RWPE2 (cell line): ENCODE measurements at places on chromosomes 2 and 18.

DNA sequence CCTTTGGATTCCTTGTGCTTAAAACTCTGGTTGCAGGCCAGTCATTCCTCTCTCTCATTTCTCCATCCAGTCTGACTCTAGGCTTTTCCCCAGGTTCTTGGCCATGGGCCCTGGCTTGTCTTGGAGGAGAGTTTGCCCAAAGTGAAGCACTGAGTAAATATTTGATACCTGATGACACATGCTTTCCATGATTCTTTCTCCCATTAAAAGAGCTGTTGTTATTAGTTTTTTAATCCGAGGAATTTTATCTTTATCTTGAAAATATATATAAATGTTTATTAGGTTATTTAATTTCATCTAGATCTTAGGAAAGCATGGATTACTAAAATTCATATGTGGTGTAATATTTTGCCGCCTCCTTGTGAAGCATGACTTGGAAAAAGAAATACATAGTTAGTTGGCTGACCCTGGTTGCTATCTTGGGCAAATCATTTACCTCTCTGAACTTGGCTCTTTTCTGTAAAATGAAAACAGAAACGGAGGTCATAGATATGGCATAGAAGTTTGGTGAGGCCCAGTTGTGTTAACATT is 650.1 kb downstream of the SLC4A3 start:
- H3K4me3 ChIP-seq = no peak overlapping the region
- H3K36me3 ChIP-seq = no peaks in the 10 kb centered on the region
- no peaks in the 10 kb centered on the region for H3K27me3 ChIP-seq
- H3K27ac ChIP-seq = peak overlapping the region; percentile 97
- DNase-seq = peak; percentile 71

DNA sequence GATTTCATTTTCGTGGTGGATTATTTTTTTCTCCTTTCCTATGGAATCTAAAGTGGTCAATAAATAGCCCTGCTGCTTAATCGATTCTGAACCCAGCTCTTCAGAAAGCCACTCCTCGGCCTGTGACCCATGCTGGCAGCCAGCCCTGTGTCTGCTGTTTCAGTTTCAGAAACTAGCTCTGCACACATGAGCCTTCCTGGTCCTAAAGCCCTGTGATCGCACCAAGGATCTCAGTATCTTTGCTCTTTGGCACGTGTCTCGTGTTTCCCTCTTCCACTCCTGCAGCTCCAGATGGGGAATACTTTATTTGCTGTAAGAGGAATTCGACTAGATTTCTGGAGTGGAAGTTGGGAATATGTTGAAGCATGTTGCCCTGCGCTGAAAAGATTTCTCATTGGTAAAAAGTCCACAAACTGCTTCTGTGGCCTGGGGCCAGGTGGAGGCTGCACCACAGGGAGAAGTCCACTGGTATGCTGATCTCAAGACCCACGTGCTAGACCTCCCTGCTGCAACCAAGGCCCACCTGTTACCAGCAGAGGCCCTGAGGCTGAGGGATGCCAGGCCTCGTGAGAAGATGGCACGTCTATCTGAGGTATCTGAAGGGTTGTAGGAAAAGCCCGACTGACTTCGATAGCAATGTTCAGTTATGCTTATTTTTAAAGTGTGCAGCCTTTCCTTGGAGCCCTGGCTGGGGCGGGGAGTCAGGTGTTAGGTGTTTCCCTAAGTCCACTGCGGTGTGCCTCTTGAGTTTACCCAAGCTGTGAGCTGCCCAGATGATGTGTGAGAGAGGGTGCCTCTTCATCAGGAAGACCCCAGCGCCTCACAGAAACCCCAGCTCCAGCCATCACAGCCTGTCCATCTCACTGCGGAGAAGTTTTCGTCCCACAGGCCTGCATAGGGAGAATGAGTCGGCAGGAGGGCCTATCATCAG is 33.6 kb upstream of the CELF4 start:
- no peaks in the 10 kb centered on the region for H3K36me3 ChIP-seq
- no peak overlapping the region for H3K27ac ChIP-seq
- H3K4me3 ChIP-seq = no peak overlapping the region
- no peaks in the 10 kb centered on the region for H3K4me1 ChIP-seq

GRCh38 chr2:217980036-217980435 is 22.8 kb downstream of the TNS1 start:
- H3K4me3 ChIP-seq = no peak overlapping the region
- peaks cover 10% of the 10 kb centered on the region for H3K4me1 ChIP-seq
- H3K36me3 ChIP-seq = no peaks in the 10 kb centered on the region
- H3K27me3 ChIP-seq = no peaks in the 10 kb centered on the region
- H3K27ac ChIP-seq = no peak overlapping the region

- no peak overlapping the region for H3K27ac ChIP-seq
- H3K4me3 ChIP-seq = no peak overlapping the region
- H3K27me3 ChIP-seq = no peaks in the 10 kb centered on the region
- no peaks in the 10 kb centered on the region for H3K4me1 ChIP-seq
- no peak for DNase-seq
These were observed 631.7 kb downstream of the LRP1B start for GRCh38 chr2:141499123-141499522.

DNA sequence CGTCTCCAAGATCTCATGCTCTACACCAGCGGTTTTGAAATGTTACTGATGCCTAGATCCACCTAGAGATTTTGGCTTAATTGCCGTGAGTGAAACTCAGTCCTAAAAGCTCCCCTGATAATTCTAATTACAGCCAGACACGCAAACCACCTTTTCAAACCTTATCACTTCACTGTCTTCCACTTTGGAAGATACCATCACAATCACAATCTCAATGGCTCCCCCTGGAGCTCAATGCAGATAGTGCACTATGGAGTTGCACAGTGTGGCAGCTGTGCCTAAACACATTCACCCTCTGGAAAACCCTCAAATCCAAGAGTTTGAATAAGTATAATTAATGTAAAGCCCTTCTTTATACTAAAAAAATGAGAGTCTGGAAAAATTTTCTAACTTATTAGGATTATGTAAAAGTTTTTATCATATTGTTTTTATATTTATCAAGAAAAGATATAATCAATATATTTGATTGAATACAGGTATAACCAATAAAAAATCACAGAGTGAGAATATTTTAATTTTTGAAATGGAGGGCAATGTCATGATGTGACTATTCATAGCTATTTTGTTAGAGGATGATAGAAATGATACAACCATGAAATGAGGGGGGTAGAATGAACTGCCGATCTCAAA is 102.9 kb upstream of the SLC8A1 start:
- no peaks in the 10 kb centered on the region for H3K36me3 ChIP-seq
- no peaks in the 10 kb centered on the region for H3K4me1 ChIP-seq
- no peak for DNase-seq
- H3K27me3 ChIP-seq = no peaks in the 10 kb centered on the region

- no peak overlapping the region for H3K27ac ChIP-seq
- no peak for DNase-seq
- H3K4me3 ChIP-seq = no peak overlapping the region
- no peaks in the 10 kb centered on the region for H3K27me3 ChIP-seq
- H3K4me1 ChIP-seq = no peaks in the 10 kb centered on the region
- no peaks in the 10 kb centered on the region for H3K36me3 ChIP-seq
These were observed 1.9 kb upstream of the CD226 start for GRCh38 chr18:69949538-69949936.

- no peaks in the 10 kb centered on the region for H3K36me3 ChIP-seq
- H3K27me3 ChIP-seq = no peaks in the 10 kb centered on the region
- no peaks in the 10 kb centered on the region for H3K4me1 ChIP-seq
- H3K27ac ChIP-seq = no peak overlapping the region
- DNase-seq = no peak
These were observed 80.4 kb downstream of the EPB41L3 start for GRCh38 chr18:5463390-5463789.

DNA sequence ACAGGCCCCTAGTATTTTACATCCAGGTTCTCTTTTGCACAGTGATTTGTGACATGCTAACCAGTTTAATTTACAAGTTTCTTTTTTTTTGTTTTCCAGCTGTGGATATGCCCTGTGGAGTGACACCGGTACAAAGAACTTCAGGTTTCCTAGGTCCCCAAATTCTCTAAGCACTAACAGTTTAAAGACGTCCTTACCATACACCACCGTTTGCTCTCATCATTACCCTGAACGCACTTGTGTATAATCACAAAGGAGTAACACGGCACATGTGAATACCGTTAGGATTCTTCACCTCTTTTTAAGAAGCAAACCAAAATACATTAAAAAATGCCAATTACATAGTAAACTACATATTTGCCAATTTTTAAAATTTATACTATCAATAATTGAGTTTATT is 853 bp downstream of the LANCL1 start:
- peaks cover 4% of the 10 kb centered on the region for H3K4me1 ChIP-seq
- no peaks in the 10 kb centered on the region for H3K27me3 ChIP-seq
- H3K36me3 ChIP-seq = peaks cover 31% of the 10 kb centered on the region
- peak overlapping the region; percentile 63 for H3K4me3 ChIP-seq
- DNase-seq = no peak

- no peaks in the 10 kb centered on the region for H3K36me3 ChIP-seq
- no peak overlapping the region for H3K27ac ChIP-seq
- no peaks in the 10 kb centered on the region for H3K27me3 ChIP-seq
- peaks cover 3% of the 10 kb centered on the region for H3K4me1 ChIP-seq
- no peak overlapping the region for H3K4me3 ChIP-seq
These were observed 346.8 kb downstream of the CYP26B1 start for GRCh38 chr2:71800851-71801250.

DNA sequence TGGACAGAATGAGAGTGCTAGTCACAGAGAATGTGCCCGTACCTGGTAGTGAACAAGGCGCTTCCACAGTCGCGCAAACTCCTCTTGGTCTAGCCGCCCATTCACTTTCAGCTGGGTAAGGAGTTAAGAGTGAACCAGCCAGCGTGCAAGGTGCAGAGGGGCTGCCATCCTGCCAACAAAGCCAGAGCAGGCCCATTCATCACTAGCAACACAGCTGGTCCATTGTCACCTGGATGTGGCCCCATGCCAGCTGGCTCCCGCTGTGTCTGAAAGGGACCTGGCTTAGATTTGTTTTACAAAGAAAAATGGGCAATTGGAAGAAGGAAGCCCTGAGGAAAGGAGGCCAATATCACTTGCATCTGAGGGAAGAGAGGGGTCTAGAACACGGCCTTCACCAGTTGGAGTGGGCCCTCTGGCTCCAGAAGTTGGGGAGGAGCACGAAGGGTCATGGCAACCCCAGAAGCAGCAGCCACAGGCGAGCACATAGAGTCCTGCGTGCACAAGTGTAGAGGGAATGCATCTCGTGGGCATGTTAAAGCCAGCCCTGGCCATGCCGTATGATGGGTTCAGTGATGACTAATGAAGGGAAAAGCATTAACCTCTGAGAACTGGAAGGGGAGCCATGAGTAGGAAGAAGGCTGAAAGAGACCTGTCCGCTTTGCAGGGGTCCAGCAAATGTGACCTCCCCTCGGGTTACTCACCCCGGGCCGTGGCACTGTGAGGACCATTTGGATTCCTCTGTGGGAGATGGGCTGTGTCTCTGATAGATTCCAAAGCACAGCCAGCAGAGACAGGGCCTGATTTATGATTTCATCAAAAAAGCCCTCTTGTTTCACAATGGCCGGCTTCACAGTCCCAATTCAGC is 70.6 kb downstream of the CAPN13 start:
- no peaks in the 10 kb centered on the region for H3K36me3 ChIP-seq
- no peaks in the 10 kb centered on the region for H3K4me1 ChIP-seq
- H3K27ac ChIP-seq = no peak overlapping the region
- H3K4me3 ChIP-seq = no peak overlapping the region

DNA sequence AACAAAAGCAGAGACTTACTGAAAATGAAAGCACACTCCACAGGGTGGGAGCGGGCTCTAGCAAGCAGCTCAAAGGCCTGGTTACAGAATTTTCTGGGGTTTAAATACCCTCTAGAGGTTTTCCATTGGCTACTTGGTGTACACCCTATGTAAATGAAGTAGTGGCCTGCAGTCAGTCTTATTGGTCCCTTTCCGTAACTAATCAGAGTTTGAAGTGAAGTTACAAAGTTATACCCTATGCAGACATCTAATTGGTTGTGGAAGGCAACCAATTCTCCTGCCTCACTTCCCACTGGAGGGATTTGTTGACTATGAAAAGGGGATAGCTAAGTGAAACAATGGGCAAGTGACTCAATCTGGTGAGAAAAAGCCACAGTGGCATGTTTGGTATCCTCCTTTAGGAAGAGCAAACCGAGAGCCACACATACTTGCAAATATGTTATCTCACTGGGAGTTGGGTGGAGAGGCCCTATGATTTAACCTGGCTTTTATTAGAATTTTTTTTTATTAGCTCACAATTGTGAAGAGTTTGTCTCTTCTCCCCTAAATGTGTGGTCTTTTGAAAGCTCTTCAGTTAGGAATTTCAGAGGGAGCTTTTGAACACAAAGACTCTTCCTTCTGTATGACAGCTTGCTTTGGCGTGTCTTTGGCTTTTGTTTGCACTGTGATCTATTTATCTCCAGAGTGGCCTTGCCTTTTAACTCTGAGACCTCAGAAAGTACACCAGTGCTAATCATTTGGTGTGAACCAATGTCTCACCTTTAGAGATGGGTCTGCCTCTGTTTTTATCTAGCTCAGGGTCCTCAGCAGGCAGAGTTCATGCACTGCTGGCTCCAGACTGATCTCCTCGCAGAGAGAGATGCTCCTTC is 69.6 kb downstream of the MAP4K4 start:
- H3K36me3 ChIP-seq = no peaks in the 10 kb centered on the region
- peak overlapping the region; percentile 69 for H3K27ac ChIP-seq
- H3K27me3 ChIP-seq = no peaks in the 10 kb centered on the region
- DNase-seq = no peak

GRCh38 chr18:76981396-76981968 is 151.1 kb downstream of the MBP start:
- no peak for DNase-seq
- no peaks in the 10 kb centered on the region for H3K4me1 ChIP-seq
- H3K4me3 ChIP-seq = no peak overlapping the region
- no peaks in the 10 kb centered on the region for H3K27me3 ChIP-seq
- no peaks in the 10 kb centered on the region for H3K36me3 ChIP-seq
- H3K27ac ChIP-seq = no peak overlapping the region

- no peaks in the 10 kb centered on the region for H3K36me3 ChIP-seq
- peak overlapping the region; percentile 67 for H3K27ac ChIP-seq
- H3K4me3 ChIP-seq = no peak overlapping the region
These were observed 21.4 kb upstream of the RHOB start for GRCh38 chr2:20425371-20425881.

DNA sequence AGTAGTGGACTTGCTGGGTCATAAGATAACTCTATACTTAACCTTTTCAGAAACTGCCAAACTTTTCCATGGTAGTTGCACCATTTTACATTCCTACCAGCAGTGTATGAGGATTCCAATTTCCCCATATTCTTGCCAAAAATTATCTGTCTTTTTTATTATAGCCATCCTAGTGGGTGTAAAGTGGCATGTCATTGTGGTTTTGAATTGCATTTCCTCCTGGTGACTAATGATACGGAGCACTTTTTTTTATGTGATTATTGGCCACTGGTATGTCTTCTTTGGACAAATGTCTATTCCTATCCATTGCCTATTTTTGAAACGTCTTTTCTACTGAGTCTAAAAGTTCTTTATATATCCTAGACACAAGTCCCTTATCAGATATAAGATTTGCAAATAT is 44.3 kb downstream of the CACNB4 start:
- no peaks in the 10 kb centered on the region for H3K27me3 ChIP-seq
- H3K4me1 ChIP-seq = no peaks in the 10 kb centered on the region
- DNase-seq = no peak
- H3K27ac ChIP-seq = no peak overlapping the region

- H3K27ac ChIP-seq = no peak overlapping the region
- DNase-seq = no peak
- H3K27me3 ChIP-seq = no peaks in the 10 kb centered on the region
- no peaks in the 10 kb centered on the region for H3K4me1 ChIP-seq
These were observed 14.8 kb upstream of the ARL5A start for GRCh38 chr2:151842830-151843690.
